ENCODE measurements at places on chromosomes 2 and 18. TPM values are rescaled to one million over a fixed set of nuclear protein-coding genes. Genes with fewer than 3 reads are reported as not detected.
A peak's percentile ranks its signal among the peaks of the same experiment; 100 is the strongest.

GRCh38 chr2:126657148-126657635 is 1.2 kb downstream of the GYPC start:
- no peak for DNase-seq

TRABD2A gene
- total RNA-seq = 3.1 TPM

- DNase-seq = peak; percentile 55
These were observed 940 bp downstream of the XRCC5 start for GRCh38 chr2:216109962-216110614.

CCT4 gene
- total RNA-seq = 145 TPM

DNA sequence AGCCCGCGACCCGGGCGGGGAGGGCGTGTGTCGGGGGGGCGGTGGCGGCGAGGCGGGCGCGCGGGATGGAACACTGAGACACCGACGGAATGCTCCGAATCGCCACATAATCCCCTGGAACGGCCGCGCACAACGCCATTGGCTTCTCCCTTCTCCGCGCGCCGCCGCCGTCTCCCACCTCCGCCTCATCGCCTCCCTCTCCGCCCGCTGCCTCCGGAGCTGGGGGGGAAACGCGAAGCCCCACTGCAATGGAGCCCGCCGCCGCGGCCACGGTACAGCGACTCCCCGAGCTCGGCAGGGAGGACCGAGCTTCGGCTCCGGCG is at the start of gene PHLPP1:
Gene PHLPP1 (plus strand): TSS at position 106 of the 323 bp plus-strand sequence. CDS start 143 bp downstream, at position 249.
- DNase-seq = no peak

DBI gene
- total RNA-seq = 152 TPM

KIF1A gene
- not detected for total RNA-seq

LONRF2 gene
- total RNA-seq = 0.29 TPM

DNA sequence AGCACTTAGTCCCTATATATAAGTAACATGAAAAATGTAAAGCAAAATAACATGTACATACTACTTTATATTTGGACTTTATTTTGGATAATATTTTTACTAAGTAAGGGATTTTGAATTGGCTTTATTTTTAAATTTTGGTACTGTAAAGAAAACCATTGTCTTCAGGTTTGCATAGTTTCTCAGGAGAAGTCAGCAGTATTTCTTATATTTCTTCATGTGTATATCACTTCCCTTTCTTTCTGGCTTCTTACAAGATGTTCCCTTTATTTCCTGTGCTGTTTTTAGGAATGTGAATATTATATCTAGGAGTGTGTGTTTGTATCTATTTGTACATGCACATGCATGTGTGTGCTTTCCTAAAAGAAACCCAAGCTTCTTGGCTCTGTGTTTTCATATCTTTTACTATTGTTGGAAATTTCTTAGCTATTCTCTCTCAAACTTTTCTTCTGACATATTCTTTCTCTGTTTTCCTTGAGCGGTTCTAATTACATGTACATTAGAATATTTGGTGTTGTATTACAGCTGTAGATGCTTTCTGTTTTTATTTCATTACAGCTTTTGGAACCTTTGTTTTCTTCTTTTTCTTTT is 1549.7 kb upstream of the ACVR2A start:
- peak; percentile 1 for DNase-seq

DNA sequence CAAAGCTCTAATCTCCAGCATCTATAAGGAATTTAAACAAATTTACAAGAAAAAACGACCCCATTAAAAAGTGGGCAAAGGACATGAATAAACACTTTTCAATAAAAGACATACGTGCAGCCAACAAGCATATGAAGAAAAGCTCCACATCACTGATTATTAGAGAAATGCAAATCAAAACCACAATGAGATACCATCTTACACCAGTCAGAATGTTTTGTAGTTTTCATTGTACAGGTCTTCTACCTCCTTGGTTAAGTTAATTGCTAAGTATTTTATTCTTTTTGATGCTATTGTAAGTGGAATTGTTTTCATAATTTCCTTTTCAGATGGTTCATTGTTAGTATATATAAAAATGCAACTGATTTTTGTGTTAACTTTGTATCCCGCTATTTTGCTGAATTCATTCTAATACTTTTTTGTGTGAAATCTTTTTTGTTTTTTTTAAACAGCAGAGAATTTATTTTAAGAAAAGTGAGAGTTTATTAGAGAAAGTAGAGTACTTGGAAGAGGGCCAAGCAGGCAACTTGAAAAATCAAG is 40.7 kb downstream of the SLC39A10 start:
- DNase-seq = no peak
